ENCODE measurements at places on chromosomes 16 and 17. TPM values are rescaled to one million over a fixed set of nuclear protein-coding genes. Genes with fewer than 3 reads are reported as not detected.

CACNG3 gene
- total RNA-seq = not detected

TNFSF13 gene
- total RNA-seq = 0.44 TPM

AGRP gene
- not detected for total RNA-seq

PPP1R27 gene
- not detected for total RNA-seq

KRT36 gene
- 0.12 TPM for total RNA-seq

MTHFSD gene
- 17.3 TPM for total RNA-seq

RPS2 gene
- 1,423 TPM for total RNA-seq

BORCS6 gene
- 14.9 TPM for total RNA-seq

KRTAP17-1 gene
- total RNA-seq = 0.12 TPM

LRRC45 gene
- total RNA-seq = 18.6 TPM

NGFR gene
- total RNA-seq = 0.12 TPM

CACNG1 gene
- total RNA-seq = not detected

KRT31 gene
- not detected for total RNA-seq

HSF5 gene
- not detected for total RNA-seq

TEX14 gene
- 0.11 TPM for total RNA-seq

SPATA32 gene
- 0.12 TPM for total RNA-seq

LPO gene
- not detected for total RNA-seq

DOC2B gene
- total RNA-seq = not detected

KRT28 gene
- not detected for total RNA-seq

TBC1D3 gene
- not detected for total RNA-seq

IL34 gene
- total RNA-seq = 2.0 TPM

ACSM2B gene
- not detected for total RNA-seq

DYNC1LI2 gene
- total RNA-seq = 131 TPM

DPEP2 gene
- total RNA-seq = not detected

CPNE7 gene
- 27.7 TPM for total RNA-seq

ABCA8 gene
- total RNA-seq = 7.6 TPM

GGT6 gene
- not detected for total RNA-seq

KCNJ16 gene
- total RNA-seq = not detected

TMEM97 gene
- total RNA-seq = 20.5 TPM

QPRT gene
- 101 TPM for total RNA-seq

TMEM238L gene
- total RNA-seq = not detected
